ENCODE measurements at places on chromosomes 11 and 22. TPM values are rescaled to one million over a fixed set of nuclear protein-coding genes. Genes with fewer than 3 reads are reported as not detected.

PGM2L1 gene
- polyA plus RNA-seq: 2.3 TPM

CHEK2 gene
- 2.3 TPM for polyA plus RNA-seq

OR5A2 gene
- polyA plus RNA-seq: not detected

SLC29A2 gene
- polyA plus RNA-seq: 29.7 TPM

SAMM50 gene
- polyA plus RNA-seq: 32.5 TPM

MIOX gene
- not detected for polyA plus RNA-seq

MACROD1 gene
- polyA plus RNA-seq: 48.9 TPM

ARHGAP1 gene
- polyA plus RNA-seq: 58.0 TPM

P2RY2 gene
- 20.0 TPM for polyA plus RNA-seq

MN1 gene
- polyA plus RNA-seq: 1.7 TPM

HSPB2 gene
- 59.8 TPM for polyA plus RNA-seq

BEST1 gene
- polyA plus RNA-seq: 2.1 TPM

CELF1 gene
- polyA plus RNA-seq: 27.3 TPM

MFRP gene
- 0.04 TPM for polyA plus RNA-seq

Data from heart left ventricle (tissue), 16 donors.